ENCODE measurements at places on chromosomes 1 and 21. TPM values are rescaled to one million over a fixed set of nuclear protein-coding genes. Genes with fewer than 3 reads are reported as not detected.

Gene DTL
- total RNA-seq, result 27.8 TPM

Gene THEMIS2
- total RNA-seq, result 21.3 TPM

Gene HS2ST1
- total RNA-seq, result 21.3 TPM

Gene OR2T29
- total RNA-seq, result not detected

DNA sequence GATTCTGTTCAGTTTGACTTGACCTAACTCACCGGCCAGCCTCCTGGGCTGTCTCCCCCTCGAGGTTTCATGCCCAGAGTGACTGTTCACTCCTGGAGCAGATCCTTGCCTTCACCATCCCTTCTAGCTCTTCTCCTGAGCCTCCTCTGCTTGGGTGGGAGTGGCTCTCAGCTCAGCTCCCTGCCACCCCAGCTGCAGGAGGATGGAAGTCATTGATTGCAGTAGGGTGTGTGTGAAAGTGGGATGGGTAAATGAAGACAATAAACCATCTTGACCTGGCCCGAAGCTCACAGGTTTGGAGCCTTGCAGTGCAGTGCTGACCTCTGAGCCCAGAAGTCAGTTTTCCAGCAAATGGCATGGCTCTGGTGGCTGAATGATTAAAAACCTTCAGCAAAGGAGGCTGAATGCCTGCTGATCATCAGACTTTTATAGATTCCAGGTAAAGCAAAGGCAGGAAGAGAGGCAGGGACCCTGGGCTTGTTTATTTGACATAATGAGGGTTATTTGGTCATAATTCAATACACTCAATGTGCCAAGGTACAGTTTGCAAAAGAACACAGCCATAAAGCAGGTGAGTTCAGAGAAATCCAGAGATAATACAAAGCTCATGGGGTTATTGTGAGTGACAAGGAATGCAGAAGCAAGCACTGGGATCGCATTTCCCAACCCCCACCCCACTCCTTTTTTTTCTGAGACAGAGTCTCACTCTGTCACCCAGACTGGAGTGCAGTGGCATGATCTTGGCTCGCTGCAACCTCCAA, 17.5 kb upstream of the TFF3 start:
- H3K27me3 ChIP-seq, result peaks cover 3% of the 10 kb centered on the region
- DNase-seq, result no peak
- H3K36me3 ChIP-seq, result no peaks in the 10 kb centered on the region
- H3K27ac ChIP-seq, result no peak overlapping the region

DNA sequence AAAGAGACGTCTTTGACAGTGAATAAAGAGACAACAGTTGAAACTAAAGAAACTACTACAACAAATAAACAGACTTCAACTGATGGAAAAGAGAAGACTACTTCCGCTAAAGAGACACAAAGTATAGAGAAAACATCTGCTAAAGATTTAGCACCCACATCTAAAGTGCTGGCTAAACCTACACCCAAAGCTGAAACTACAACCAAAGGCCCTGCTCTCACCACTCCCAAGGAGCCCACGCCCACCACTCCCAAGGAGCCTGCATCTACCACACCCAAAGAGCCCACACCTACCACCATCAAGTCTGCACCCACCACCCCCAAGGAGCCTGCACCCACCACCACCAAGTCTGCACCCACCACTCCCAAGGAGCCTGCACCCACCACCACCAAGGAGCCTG, 68.5 kb downstream of the TPR start:
- no peak overlapping the region for H3K4me3 ChIP-seq
- no peak overlapping the region for H3K27ac ChIP-seq
- no peaks in the 10 kb centered on the region for H3K27me3 ChIP-seq
- H3K4me1 ChIP-seq, result peaks cover 4% of the 10 kb centered on the region

- H3K27ac ChIP-seq, result no peak overlapping the region
- no peaks in the 10 kb centered on the region for H3K4me1 ChIP-seq
- H3K36me3 ChIP-seq, result no peaks in the 10 kb centered on the region
Measured at GRCh38 chr1:225911191-225912130, 12.6 kb downstream of the PYCR2 start.

DNA sequence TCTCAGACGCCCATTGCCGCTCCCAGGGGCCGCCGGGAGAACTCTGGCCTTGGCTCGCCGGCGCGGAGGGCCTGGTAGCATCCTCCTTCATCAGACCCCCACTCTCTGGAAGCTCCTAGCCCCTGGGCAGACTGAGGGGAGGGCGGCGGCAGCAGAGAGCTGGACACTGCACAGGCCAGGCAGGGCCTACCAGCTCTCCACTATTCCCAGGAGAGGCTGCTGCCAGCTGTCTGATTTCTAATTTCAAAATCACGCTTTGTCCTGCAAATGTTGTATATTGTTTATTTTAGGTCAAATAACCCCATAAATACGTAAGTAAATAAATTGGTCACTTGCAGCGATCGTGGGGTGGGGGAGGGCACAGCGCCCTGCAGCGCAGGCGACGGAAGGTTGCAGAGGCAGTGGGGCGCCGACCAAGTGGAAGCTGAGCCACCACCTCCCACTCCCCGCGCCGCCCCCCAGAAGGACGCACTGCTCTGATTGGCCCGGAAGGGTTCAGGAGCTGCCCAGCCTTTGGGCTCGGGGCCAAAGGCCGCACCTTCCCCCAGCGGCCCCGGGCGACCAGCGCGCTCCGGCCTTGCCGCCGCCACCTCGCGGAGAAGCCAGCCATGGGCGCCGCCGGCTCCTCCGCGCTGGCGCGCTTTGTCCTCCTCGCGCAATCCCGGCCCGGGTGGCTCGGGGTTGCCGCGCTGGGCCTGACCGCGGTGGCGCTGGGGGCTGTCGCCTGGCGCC, at the start of gene MTARC1:
TSS of gene MTARC1 (plus strand) at position 577 of the 732 bp plus-strand sequence. CDS start at position 609, 32 bp downstream.
- peak; percentile 85 for DNase-seq
- H3K36me3 ChIP-seq, result peaks cover 9% of the 10 kb centered on the region
- peaks cover 13% of the 10 kb centered on the region for H3K4me1 ChIP-seq
- no peaks in the 10 kb centered on the region for H3K27me3 ChIP-seq

DNA sequence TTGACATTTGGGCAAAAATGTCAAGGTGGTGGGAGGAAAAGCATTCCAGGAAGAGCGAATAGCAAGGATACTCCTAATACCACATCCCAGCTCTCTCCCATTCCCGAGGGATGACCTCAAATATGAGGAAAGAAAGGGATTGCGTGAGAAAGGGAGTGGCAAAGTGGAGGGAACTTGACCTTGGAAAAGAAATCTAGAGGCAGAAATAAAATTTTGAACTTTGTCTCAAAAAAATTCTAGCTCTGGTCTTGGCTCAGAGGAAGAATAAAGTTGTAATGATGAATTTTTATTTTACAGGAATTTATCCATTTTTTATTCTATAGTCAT, 127.8 kb downstream of the TBX19 start:
- no peaks in the 10 kb centered on the region for H3K4me1 ChIP-seq
- H3K36me3 ChIP-seq, result no peaks in the 10 kb centered on the region
- no peak overlapping the region for H3K27ac ChIP-seq
- no peak for DNase-seq
- H3K4me3 ChIP-seq, result no peak overlapping the region

DNA sequence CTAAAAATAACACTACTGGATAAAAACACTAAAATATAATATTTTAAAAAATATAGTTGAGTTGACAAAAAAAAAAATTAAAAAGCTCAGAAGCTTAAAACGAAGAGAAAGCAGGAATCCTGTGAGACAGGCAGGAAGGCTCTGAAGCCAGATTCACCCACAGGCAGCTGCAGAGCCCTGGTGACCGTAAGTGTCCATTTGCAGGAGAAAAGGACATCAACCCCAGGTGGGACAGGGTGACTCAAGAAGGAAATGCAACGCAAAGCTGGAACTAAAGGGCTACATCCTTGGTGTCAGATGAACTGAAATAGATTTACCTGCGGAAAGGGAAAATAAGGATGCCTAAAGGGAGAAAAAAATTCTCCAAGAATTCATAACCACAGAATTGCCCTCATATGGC, 46.8 kb downstream of the USP24 start:
- no peak overlapping the region for H3K4me3 ChIP-seq
- no peak overlapping the region for H3K27ac ChIP-seq
- peaks cover 6% of the 10 kb centered on the region for H3K36me3 ChIP-seq
- DNase-seq, result no peak
- no peaks in the 10 kb centered on the region for H3K4me1 ChIP-seq

- peak; percentile 14 for DNase-seq
- no peaks in the 10 kb centered on the region for H3K27me3 ChIP-seq
- H3K4me3 ChIP-seq, result peak overlapping the region; percentile 94
- peaks cover 5% of the 10 kb centered on the region for H3K4me1 ChIP-seq
Measured at GRCh38 chr21:32278103-32278502, 746 bp downstream of the MIS18A start.

DNA sequence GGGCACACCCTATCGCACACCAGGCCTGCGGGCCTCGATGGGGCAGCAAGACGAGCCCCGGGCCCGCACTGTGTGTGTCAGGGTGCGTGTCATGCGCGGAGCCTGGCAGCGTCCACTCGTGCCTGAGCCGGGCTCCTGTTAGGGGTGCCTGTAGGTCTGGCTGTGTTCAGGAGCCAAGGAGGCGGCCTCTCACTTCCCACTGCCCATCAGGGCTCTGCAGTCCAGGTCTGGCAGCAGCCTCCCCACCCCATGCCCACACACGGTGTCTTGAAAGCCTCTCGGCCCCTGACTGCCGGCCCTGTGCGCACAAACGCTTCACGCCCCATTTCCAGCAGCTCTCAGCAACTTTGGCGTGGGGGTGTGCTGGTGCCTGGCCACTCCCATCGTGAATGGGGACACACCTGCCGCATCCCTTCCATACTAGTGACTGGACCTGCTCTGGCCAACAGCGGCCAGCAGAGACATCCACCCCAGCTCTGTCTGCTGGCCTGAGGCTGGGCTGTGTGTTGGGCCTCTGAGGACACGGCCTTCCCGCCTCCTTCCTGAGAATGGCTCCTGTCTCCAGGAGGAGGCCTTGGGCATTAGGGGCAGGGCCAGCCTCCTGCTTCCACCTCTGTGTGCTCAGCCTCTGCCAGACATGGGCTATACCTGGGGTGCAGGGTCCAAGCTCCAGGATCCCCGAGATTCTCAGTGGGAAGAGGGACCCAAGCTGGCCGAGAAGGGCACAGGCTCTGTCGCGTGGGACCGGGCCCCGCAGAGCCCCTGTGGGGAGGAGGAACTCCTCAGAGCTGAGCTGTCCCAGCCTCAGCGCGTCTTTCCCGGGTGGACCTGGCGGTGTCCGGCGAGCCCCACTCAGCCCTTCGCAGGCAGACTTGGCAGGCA, 41.8 kb upstream of the ACTRT2 start:
- H3K27me3 ChIP-seq, result no peaks in the 10 kb centered on the region
- no peak for DNase-seq
- peaks cover 13% of the 10 kb centered on the region for H3K4me1 ChIP-seq

- peak overlapping the region; percentile 90 for H3K27ac ChIP-seq
- no peak for DNase-seq
- H3K4me1 ChIP-seq, result peaks cover 11% of the 10 kb centered on the region
- no peak overlapping the region for H3K4me3 ChIP-seq
Measured at GRCh38 chr1:27010226-27010994, 2.2 kb downstream of the TENT5B start.

DNA sequence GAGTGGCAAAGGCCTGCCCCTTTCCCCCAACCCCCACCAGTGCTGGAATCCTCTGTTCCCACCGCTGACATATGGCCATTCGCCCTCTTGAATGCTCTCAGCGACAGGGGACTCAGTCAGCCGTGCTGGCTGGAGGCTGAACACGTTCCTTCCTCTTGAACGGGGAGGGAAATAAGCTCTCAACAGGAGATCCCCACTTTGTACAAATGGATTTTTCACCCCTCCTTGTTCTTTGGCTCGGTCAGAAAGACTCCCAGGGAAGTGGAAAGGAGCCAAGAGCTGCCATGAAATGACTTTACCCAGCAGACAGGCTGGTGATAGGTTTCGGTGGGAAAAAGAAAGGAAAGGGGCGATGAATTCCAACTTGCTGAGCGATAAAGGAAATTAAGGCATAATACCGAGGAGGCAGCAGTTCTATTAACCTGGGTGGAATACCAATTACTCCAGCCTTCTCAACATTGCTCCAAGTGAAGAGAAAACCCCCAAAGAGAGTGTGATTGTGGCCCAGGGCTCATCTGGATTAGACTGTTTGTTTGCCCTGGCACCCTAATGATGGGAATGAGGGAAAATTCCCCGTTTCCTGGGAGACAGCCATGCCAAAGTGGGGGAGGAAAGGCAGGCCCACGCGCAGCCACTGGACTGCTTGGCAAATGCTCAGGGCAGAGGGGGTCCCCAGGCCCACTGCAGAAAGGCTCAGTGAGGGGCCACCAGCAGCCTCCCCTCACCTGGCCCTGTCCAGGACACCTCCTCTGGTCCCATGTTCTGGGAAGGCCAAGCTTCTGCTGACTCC, 23.9 kb downstream of the LRP8 start:
- no peak for DNase-seq
- H3K36me3 ChIP-seq, result no peaks in the 10 kb centered on the region
- no peaks in the 10 kb centered on the region for H3K4me1 ChIP-seq
- no peaks in the 10 kb centered on the region for H3K27me3 ChIP-seq

- H3K4me1 ChIP-seq, result peaks cover 28% of the 10 kb centered on the region
- no peak overlapping the region for H3K4me3 ChIP-seq
- H3K36me3 ChIP-seq, result peaks cover under 1% of the 10 kb centered on the region
Measured at GRCh38 chr1:201713086-201713810, 115.7 kb upstream of the IPO9 start.

DNA sequence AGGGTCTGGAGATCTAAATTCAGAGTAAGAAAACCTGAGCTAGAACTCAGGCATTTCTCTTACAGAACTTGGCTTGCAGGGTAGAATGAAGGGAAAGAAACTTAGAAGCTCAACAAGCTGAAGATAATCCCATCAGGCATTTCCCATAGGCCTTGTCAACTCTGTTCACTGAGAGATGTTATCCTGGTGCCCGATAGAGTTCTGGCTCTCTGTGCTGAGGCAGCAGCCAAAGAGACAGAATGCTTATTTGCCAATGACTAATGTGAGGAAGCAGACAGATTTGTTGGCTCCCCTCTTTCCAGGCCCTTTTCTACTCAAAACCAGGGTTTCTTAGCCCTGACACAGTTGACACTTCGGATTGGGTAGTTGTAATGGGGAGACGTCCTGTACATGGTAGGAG, 22.3 kb upstream of the TRIM45 start:
- H3K4me3 ChIP-seq, result no peak overlapping the region
- H3K27me3 ChIP-seq, result no peaks in the 10 kb centered on the region
- no peaks in the 10 kb centered on the region for H3K4me1 ChIP-seq
- no peak for DNase-seq
- no peak overlapping the region for H3K27ac ChIP-seq

DNA sequence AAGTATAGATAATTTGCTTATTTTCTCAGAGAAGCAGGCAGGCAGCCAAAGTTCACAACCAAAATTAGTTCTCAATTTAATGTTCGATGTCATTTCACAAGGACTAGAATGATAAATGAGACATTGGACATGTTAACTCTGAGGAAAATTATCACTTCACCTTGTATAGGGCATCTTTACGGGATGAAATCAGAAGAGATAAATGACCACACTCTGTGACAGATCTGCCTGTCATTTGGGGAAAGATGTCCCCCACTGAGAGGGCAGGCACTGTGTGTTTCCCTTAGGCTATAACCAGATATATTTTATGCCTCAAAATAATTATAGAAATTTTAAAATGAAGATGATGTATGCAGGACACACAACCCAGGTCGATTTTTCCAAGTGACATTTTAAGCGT, 642.9 kb downstream of the BRINP3 start:
- H3K27me3 ChIP-seq, result no peaks in the 10 kb centered on the region
- no peak overlapping the region for H3K27ac ChIP-seq
- no peak overlapping the region for H3K4me3 ChIP-seq
- no peaks in the 10 kb centered on the region for H3K4me1 ChIP-seq
- H3K36me3 ChIP-seq, result no peaks in the 10 kb centered on the region

GRCh38 chr1:91827459-91828321, 58.3 kb downstream of the TGFBR3 start:
- no peaks in the 10 kb centered on the region for H3K36me3 ChIP-seq
- no peak overlapping the region for H3K4me3 ChIP-seq
- peaks cover 20% of the 10 kb centered on the region for H3K4me1 ChIP-seq
- no peaks in the 10 kb centered on the region for H3K27me3 ChIP-seq
- DNase-seq, result no peak

Measured in lung (tissue), 17 donors.